ENCODE measurements at places on chromosomes 4 and X. TPM values are rescaled to one million over a fixed set of nuclear protein-coding genes. Genes with fewer than 3 reads are reported as not detected.
A peak's percentile ranks its signal among the peaks of the same experiment; 100 is the strongest.

The MAMLD1 gene
- total RNA-seq: 2.5 TPM

The MAD2L1 gene
- total RNA-seq: 24.7 TPM

The CCDC120 gene
- total RNA-seq: 23.9 TPM

The TADA2B gene
- total RNA-seq: 9.6 TPM

The ADH6 gene
- not detected for total RNA-seq

The NIPAL1 gene
- total RNA-seq: 7.0 TPM

The KLB gene
- total RNA-seq: not detected

The MAGEB1 gene
- total RNA-seq: not detected

The PCDH19 gene
- total RNA-seq: 0.05 TPM

The PGAM4 gene
- not detected for total RNA-seq

The DMRTC1B gene
- total RNA-seq: not detected

The SCFD2 gene
- 7.0 TPM for total RNA-seq

DNA sequence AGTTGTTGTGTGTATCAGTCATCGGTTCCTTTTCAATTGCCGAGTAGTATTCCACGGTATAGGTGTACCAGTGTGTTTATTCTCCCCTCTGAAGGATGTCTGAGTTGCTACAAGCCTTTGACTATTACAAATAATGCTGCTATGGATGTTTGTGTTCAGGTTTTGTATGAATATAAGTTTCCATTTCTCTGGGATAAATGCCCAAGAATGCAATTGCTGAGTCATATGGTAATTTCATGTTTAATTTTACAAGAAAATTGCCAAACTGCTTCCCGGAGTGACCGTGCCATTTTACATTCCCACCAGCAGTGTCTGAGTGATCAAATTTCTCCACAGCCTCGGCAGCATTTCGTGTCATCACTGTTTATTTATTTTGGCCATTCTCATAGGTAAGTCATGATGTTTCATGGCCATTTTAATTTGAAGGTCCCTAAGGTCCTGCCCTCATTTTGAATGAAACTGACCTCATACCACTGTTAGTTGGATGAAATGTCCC, 73.9 kb downstream of the IRF2 start:
- no peaks in the 10 kb centered on the region for H3K36me3 ChIP-seq
- DNase-seq: peak; percentile 84
- no peaks in the 10 kb centered on the region for H3K27me3 ChIP-seq
- no peak overlapping the region for H3K4me3 ChIP-seq

DNA sequence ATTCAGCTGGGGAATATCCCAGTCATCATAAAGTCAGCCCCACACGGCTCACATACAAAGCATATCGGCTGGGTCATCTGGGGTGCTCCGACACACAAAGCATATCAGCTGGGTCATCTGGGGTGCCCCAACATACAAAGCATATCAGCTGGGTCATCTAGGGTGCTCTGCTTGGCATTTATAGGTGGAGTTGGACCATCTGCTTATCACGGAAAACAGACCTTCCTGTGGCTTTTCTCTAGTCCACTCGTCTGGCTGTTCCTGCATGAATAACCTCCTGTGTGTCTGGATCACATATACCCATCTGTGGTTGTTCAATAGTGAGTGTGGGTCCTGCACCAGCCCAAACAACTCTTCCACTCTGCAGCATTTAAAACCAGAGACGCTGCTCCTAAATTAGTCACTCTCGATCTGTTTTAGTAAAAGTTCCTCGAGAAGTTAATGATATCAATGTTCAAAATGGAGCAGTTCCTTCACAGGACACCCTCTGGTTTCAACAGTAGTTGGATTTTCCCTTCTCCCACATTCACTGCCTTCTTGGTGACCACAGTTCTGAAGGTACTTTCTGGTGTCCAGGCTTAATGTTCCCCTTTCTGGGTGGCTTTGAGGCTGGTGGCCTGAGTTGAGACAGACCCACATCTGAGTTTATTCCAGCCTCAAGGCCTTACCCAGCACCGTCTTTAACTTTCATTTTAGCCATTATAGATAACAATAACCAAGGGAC, 70.0 kb upstream of the FRG1 start:
- DNase-seq: no peak
- no peak overlapping the region for H3K27ac ChIP-seq
- H3K36me3 ChIP-seq: no peaks in the 10 kb centered on the region
- no peak overlapping the region for H3K4me3 ChIP-seq

DNA sequence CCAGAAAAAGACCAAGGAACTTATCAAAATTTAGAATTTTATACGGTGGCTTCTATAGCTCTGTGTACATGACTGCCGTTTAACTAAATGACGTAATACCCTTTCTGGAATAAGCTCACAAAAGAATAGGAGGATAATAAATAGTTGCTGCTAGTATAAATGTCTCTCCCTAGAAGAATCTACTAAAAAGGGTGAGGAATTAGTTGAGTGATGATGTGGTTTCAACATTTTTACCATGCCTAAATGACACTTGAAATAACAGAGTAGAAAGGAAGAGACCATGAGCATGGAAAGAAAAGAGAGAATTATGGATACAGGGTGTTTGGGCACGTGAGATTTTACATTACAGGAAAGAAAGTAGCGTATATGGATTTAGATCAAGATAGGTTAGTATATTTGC, 231.1 kb downstream of the ARAP2 start:
- no peaks in the 10 kb centered on the region for H3K27me3 ChIP-seq
- H3K27ac ChIP-seq: no peak overlapping the region
- no peak overlapping the region for H3K4me3 ChIP-seq
- H3K36me3 ChIP-seq: no peaks in the 10 kb centered on the region
- H3K4me1 ChIP-seq: no peaks in the 10 kb centered on the region
- no peak for DNase-seq

DNA sequence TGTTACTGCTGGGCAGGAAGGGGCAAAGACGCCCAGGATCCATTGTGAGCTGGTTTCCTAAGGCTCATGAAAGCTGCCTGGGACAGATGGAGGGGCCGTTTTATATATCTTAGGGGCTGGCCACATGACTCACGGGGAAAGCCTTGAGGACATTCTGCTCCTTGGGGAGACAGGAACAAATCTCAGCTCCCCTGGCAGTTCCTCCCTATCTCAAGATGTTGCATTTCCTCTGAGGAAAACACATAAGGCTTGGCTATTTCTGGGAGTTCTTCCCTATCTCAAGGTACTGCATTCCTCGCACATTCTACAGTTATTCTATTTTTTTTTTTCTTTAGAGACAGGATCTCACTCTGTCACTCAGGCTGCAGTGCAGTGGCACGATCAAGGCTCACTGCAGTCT, 804.6 kb upstream of the TENM3 start:
- no peak overlapping the region for H3K4me3 ChIP-seq
- H3K36me3 ChIP-seq: no peaks in the 10 kb centered on the region
- no peak for DNase-seq

GRCh38 chr4:126106658-126107057, 791.9 kb downstream of the FAT4 start:
- H3K4me1 ChIP-seq: no peaks in the 10 kb centered on the region
- H3K27ac ChIP-seq: no peak overlapping the region
- no peaks in the 10 kb centered on the region for H3K36me3 ChIP-seq
- H3K27me3 ChIP-seq: no peaks in the 10 kb centered on the region
- no peak for DNase-seq

DNA sequence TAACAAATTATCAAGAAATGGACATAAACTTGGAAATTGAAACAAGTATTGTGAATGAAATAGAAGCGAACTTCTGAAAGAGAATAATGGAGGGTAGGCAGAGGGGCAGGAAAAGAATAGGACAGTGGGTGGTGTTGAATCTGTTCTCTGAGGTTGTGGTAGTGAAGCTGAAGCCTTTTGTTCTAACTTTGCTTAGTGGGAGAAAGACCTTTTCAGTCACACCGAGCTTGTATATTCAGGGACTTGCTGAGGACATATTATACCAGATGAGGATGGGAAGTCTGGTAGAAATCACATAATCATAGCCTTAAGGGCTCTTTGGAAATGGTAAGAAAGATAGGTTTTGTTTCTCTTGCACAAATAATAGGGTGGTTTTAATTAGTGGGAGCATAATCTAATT, 115.4 kb upstream of the NDST4 start:
- H3K4me1 ChIP-seq: no peaks in the 10 kb centered on the region
- no peak for DNase-seq
- H3K27ac ChIP-seq: no peak overlapping the region
- no peak overlapping the region for H3K4me3 ChIP-seq

DNA sequence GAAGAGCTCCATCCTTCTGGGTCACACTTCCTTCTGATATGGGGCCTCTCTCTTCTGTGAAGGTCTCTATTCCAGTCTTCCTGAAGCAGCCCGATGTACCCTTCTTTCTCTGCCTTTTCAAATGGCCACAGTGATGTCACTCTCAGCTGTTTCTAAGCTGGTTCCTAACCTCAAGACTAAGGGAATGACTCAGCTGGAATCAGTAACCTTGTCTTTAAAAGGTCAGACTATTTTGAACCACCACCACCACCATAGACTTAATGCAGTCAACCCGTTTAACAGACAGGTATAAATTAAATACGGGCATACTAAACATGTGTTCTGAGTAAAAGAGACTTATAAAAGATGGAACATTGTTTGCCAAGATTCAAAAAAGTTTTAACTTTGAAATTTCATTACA, 121.0 kb downstream of the PPA2 start:
- H3K36me3 ChIP-seq: no peaks in the 10 kb centered on the region
- H3K27me3 ChIP-seq: no peaks in the 10 kb centered on the region
- no peaks in the 10 kb centered on the region for H3K4me1 ChIP-seq
- H3K4me3 ChIP-seq: no peak overlapping the region

DNA sequence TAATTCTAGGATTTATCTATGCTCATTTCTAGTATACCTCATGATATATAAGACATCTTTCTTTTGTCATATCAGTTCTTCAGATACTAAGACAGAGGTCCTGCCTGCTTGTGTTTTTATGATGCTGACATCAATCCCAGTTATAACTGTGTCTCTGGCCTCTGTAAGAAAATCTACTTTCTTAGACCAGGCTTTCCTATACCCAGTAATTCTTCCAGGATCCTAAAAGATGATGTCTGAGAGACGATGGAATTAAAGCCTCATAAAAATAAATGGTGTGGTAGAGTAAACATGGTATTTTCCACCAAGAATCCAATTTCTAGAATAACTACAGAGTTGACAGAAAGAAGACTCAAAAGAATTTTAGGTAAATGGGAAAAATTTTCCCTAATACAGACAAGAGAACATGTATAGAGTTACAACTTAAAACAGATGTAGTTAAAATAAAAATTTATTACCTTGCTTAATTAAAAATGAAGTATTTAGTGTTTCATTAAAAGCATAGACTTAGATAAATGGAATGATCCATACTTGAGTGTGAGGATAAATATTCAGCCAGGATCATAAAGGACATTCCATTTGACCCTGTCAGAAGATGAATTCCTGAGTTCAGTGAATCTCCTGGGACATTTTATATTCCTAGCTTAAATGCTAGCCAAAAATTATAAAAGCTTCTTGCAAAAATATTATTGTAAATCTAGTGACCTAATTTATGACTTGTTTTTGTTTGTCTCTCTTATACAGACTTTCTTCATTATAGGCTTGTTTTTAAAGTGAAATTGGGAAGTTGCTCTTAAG, 137.4 kb downstream of the PDLIM5 start:
- no peaks in the 10 kb centered on the region for H3K4me1 ChIP-seq
- DNase-seq: no peak
- H3K4me3 ChIP-seq: no peak overlapping the region
- no peaks in the 10 kb centered on the region for H3K27me3 ChIP-seq
- no peak overlapping the region for H3K27ac ChIP-seq

GRCh38 chrX:111041018-111041462, 55.0 kb upstream of the PAK3 start:
- H3K4me3 ChIP-seq: no peak overlapping the region
- H3K4me1 ChIP-seq: no peaks in the 10 kb centered on the region
- H3K27ac ChIP-seq: no peak overlapping the region
- no peaks in the 10 kb centered on the region for H3K36me3 ChIP-seq
- no peak for DNase-seq
- no peaks in the 10 kb centered on the region for H3K27me3 ChIP-seq

- H3K4me1 ChIP-seq: peaks cover 48% of the 10 kb centered on the region
- no peaks in the 10 kb centered on the region for H3K27me3 ChIP-seq
- H3K4me3 ChIP-seq: no peak overlapping the region
Observed at GRCh38 chr4:38313999-38314561, 349.9 kb upstream of the KLF3 start.

GRCh38 chr4:17096692-17097091, 198.2 kb upstream of the LDB2 start:
- DNase-seq: no peak
- H3K36me3 ChIP-seq: no peaks in the 10 kb centered on the region
- no peaks in the 10 kb centered on the region for H3K27me3 ChIP-seq
- no peak overlapping the region for H3K27ac ChIP-seq
- no peak overlapping the region for H3K4me3 ChIP-seq

DNA sequence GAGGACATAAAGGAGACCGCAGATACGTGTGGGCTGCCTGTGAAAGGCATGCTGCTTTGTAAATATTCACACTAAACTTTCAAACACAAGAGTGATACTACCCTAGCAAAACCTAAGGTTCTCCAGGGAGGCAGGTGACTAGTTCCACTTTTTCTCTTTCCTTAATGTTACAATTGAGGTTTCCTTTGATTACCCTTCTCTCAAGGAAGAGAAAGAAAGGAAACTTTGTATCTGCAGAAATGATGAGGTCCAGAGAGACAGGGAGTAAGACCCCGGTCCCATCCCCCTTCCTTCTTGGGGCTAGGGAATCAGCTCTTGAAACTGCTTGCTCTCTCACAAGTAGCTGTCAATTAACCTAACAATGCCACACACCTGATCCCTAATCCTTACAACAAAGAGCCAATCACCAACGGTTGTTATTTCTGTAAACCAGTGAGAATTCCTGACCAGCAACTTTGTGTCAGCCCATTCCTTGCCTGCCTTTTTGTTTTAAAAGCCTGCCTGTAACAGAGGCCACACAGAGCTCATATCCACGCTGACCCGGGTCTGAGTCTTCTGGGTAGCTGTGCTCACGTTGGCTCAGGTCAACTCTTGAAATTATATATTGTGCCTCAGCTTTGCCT, 754.8 kb upstream of the FRG1 start:
- H3K4me3 ChIP-seq: no peak overlapping the region
- no peaks in the 10 kb centered on the region for H3K4me1 ChIP-seq
- DNase-seq: no peak
- H3K27me3 ChIP-seq: no peaks in the 10 kb centered on the region

GRCh38 chr4:57763070-57763469, 652.9 kb upstream of the IGFBP7 start:
- no peak for DNase-seq
- H3K36me3 ChIP-seq: no peaks in the 10 kb centered on the region
- H3K4me1 ChIP-seq: no peaks in the 10 kb centered on the region
- no peak overlapping the region for H3K27ac ChIP-seq
- H3K4me3 ChIP-seq: no peak overlapping the region

- no peaks in the 10 kb centered on the region for H3K27me3 ChIP-seq
- DNase-seq: no peak
- peaks cover 11% of the 10 kb centered on the region for H3K36me3 ChIP-seq
- H3K4me3 ChIP-seq: no peak overlapping the region
Observed at GRCh38 chr4:10072420-10073017, 44.1 kb downstream of the WDR1 start.

- H3K4me3 ChIP-seq: no peak overlapping the region
- H3K27me3 ChIP-seq: no peaks in the 10 kb centered on the region
- DNase-seq: no peak
- H3K4me1 ChIP-seq: peaks cover 7% of the 10 kb centered on the region
- no peaks in the 10 kb centered on the region for H3K36me3 ChIP-seq
- no peak overlapping the region for H3K27ac ChIP-seq
Observed at GRCh38 chrX:153768311-153769157, 4.5 kb downstream of the PLXNB3 start.

- no peaks in the 10 kb centered on the region for H3K4me1 ChIP-seq
- no peak overlapping the region for H3K4me3 ChIP-seq
- no peak overlapping the region for H3K27ac ChIP-seq
- no peaks in the 10 kb centered on the region for H3K36me3 ChIP-seq
- DNase-seq: no peak
Observed at GRCh38 chr4:173930329-173930967, 353.0 kb downstream of the FBXO8 start.

GRCh38 chr4:168408620-168409019, 71.7 kb downstream of the DDX60L start:
- peak; percentile 10 for DNase-seq
- H3K27me3 ChIP-seq: no peaks in the 10 kb centered on the region
- H3K4me1 ChIP-seq: 0 out of 2 replicates have a peak, but pooled peaks cover 7% of the 10 kb centered on the region
- H3K36me3 ChIP-seq: no peaks in the 10 kb centered on the region
